Esophagus squamous epithelium (tissue), 5 donors: ENCODE measurements at places on chromosomes 11 and 22.

- DNase-seq, result no peak
Observed at GRCh38 chr11:72321381-72321996, 77.5 kb upstream of the PHOX2A start.

DNA sequence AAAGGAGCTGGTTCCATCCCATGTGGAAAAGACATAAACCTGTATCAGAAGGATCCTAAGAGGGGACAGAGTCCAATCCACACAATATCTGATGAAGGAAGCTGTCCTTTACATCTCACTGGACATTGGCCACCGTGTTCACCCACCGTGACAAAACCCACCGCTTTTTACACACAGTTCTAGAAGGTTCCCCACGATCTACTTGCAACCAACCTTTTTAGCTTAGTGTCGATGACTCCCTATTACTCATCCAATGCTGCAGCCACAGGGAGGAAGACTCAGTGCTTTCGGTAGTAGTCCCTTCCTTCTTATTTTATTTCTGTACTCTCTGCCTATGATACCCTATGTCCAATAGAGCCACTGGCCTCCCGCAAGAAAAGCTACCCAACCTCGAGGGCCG lies 65.4 kb downstream of the MAPK1 start:
- no peak for DNase-seq

GRCh38 chr11:86676533-86677154 lies 4.2 kb upstream of the ME3 start:
- no peak for DNase-seq

DNA sequence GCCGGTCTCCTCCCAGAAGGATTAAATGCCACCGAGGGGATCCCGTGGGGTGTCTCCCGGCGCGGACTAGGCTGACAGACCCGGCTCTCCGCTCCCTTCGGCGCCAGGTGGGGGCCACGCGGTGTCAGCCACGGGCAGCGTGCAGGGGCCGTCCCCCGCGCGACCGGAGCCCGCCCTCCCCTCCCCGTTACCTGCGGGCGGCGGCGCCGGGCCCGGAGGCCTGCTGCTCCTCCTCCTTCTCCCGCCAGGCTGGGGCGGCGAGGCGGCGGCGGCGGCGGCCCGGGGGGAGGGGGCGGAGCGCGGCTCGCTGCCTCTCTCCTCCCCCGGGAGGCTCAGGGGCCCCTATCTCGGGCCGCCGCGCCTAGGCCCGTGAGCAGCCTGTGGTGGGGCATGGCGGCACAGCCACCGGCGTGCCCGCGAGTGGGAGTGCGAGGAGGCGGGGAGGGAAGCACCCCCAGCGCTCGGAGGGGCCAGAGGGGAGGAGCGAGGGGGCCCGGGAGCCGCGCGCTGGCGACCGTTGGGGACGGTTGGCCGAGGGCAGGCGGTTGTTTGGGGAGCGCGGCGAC lies 450 bp downstream of the ZBTB44 start:
- DNase-seq, result peak; percentile 2

DNA sequence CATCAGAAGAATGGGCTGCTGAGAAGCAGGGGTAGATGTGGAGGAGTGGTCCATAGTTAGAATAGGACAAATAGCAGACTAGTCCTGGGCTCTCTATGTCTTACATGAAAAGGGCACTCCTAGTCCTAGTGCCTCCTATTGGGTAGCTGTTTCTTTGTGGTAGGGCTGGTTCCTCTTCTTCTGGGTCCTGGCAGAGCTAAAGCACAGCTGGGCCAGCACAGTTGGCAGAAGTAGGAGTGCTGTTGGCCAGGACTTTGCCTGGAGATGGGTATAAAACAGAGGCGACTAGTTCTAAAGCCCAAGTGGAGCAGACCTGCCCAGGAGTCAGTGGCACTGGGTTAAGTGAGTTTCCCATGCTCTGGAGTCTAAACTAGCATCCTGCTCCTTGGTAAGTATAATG lies 55.2 kb downstream of the PPFIBP2 start:
- no peak for DNase-seq

GRCh38 chr11:62345861-62346260 lies 8.6 kb downstream of the ASRGL1 start:
- no peak for DNase-seq

GRCh38 chr11:3964056-3964455 lies 108.6 kb downstream of the STIM1 start:
- DNase-seq, result no peak

GRCh38 chr11:67648140-67648795 lies 2.3 kb downstream of the ACY3 start:
- no peak for DNase-seq

GRCh38 chr11:45872651-45873356 lies 12.6 kb upstream of the MAPK8IP1 start:
- DNase-seq, result no peak

GRCh38 chr11:61041755-61042518 lies 60.4 kb upstream of the CD5 start:
- no peak for DNase-seq

DNA sequence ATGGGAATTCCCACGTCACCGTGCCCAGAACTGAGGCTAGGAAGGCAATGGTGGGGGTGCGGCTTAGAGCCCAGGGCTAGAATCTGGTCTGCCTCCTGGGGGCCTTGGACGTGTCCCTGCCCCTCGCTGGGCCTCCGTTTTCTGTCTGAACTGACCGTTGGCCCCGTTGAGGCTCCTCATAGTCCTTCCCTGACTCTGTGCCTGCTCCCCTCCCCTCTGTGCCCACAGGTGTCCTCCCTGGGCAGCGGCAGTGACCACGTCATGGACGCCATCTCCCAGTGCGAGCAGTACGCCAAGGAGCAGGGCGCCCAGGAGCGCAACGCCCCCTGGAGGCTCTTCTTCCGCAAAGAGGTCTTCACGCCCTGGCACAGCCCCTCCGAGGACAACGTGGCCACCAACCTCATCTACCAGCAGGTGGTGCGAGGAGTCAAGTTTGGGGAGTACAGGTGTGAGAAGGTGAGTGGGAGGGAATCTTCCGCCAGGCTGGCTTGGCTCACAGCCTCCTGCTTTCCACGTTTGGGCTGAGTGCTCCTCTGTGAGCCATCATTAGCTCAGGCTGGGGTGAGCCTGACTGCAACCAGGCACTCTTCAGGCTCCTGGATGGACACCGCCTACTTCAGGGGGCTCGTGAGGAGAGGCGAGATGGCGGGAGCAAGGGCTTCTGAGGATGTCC lies 63.9 kb downstream of the MYO7A start:
- no peak for DNase-seq

- DNase-seq, result no peak
Observed at GRCh38 chr22:43094551-43094950, 5.4 kb upstream of the TTLL1 start.

GRCh38 chr11:31045335-31045734 lies 324.2 kb downstream of the DCDC1 start:
- DNase-seq, result no peak

GRCh38 chr22:36334821-36335603 lies 52.8 kb downstream of the MYH9 start:
- DNase-seq, result no peak

- DNase-seq, result no peak
Observed at GRCh38 chr22:47017245-47017644, 254.8 kb downstream of the TBC1D22A start.

DNA sequence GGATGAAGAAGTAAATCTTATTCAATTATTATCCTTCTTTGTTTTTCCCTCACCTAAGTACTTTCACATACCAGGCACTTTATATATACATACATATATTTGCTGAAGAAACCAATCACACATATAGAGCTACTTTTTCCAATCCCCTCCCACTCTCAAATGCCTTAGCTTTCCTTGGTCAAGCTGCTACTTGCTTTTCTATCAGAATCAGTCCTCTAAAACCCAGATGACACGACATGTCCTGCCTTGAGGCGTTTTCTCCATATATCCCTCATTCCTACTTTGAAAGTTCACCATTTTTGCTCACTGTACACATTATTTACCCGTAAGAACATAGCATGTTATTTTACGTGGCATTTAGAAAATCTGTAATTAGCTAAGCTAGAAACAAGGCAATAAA lies 5.4 kb downstream of the RAB38 start:
- no peak for DNase-seq

DNA sequence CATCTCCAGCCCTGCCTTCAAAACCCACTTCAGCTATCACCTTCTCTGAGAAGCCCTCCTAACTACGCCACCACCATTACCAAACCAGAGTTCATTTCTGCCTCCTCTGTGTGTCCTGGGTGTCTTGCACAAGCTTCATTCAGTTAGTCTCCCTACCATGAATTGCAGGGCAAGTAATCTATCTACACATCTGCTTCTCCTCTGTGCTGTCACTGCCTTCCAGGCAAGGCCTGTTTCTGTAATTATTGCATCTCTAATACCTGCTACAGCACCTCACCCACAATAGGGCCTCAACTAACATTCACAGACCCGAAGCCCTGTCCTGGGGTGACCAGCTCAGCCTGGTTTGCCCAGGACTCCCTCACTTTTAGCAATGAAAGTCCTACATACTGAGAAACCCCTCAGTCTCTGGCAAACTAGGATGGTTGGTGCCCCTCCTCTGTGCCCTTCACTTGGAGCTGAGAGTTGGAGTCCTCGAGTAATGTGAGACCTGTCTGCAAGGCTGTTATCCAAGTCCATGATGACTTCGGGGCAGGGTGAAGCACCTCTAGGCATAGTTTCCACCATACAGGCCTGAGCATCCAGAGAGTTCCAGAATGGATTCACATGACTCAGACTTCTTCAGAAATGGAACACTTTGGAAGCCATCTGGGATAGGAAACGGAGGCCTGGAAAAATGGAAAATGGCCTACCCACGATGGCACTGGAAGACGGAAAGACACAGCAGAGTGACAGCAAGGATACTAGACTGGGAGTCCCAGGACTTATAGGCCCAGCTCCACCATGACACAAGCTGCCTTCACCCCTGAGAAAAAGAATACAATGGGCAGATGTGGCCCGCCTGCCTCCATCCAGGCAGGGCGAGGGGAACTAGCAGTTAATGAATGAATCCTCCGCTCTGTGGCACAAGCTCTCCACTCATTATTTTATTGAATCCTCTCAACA lies 269.3 kb downstream of the BUD13 start:
- DNase-seq, result no peak

DNA sequence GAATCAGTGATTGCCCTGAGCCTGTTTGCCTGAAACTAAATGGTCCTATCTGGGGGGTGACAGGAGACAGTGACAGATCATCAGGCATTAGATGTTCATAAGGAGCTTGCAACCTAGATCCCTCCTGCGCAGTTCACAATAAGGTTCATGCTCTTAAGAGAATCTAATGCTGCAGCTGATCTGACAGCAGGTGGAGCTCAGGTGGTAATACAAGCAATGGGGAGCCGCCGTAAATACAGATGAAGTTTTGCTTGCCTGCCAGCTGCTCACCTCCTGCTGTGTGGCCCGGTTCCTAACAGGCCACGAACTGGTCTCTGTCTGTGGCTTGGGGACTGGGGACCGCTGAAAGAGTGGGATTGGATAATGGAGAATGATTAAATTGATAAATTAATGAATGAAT lies 14.0 kb downstream of the NOX4 start:
- no peak for DNase-seq
